A375 (cell line): ENCODE measurements at places on chromosomes 3 and 15. TPM values are rescaled to one million over a fixed set of nuclear protein-coding genes. Genes with fewer than 3 reads are reported as not detected.

Gene PLA2G4E
- not detected in 2 replicates for total RNA-seq

Gene CEP97
- 11.7 and 15.3 TPM in 2 replicates for total RNA-seq

Gene THSD4
- total RNA-seq: 26.4 and 33.2 TPM in 2 replicates

Gene TEX55
- not detected in 2 replicates for total RNA-seq

Gene C3orf85
- not detected in 2 replicates for total RNA-seq

Gene NEK10
- 1.1 and 1.9 TPM in 2 replicates for total RNA-seq

Gene DYNLT2B
- 1.7 and 9.2 TPM in 2 replicates for total RNA-seq
